ENCODE measurements at places on chromosomes 7 and 10. TPM values are rescaled to one million over a fixed set of nuclear protein-coding genes. Genes with fewer than 3 reads are reported as not detected.

GRCh38 chr7:37741776-37742175 lies 58.2 kb downstream of the GPR141 start:
- no peak for DNase-seq

GRCh38 chr7:108326938-108327337 lies 129.3 kb downstream of the NRCAM start:
- DNase-seq, result no peak

DNA sequence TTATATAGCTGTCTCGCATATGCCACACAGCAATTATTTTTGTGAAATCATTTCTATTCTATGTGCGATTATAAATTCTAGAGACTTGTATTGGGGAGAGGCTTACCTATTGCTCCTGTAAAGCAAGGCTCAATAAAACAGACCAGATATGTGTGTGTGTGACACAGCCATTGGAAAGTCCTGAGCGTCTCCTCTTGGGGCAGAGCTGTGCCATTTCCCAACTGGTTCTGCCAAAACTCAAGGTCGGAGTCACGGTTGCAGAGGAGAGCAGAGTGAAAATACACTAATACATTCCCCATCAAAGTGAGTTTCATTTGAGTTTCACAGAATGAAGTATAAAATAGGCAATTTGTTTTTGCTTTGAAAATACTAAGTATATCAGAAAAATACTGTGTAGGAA lies 567.4 kb upstream of the FZD8 start:
- no peak for DNase-seq

DNA sequence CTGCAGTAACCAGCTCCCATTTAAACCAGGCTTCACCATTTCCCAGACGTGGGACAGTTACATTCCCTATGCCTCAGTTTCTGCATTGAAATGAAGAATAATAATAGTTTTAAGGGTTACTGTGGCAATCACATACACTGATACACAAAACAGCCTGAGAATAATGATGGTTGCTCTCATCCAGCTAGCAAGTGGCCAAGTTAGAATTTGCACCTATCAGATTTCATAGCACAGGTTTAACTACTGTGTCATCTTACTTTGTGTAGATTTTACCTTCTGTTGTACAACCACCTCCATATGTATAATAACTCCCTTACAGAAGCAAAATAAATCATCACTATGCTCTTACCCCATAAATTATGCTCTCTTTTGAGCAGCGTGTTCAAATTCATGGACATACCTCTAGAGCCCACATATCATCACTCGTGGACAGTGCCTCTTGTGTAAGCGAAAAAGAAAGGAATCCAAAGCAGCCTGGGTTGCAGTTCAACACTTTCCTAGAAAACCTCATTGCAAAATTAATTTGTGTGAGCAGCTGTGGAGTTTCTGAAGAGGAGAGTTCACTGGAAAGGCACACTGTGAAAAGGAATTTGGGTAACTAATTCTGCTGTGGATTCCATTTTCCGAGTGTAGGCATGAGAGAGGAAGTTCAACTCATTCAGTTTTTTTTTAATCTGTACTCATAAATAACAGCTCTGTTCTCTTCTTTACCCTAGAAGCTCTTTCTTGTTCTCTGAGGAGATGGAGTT lies 492.5 kb downstream of the ARL4A start:
- DNase-seq, result no peak

- no peak for DNase-seq
Observed at GRCh38 chr10:131943021-131943814, 38.5 kb downstream of the BNIP3 start.

- no peak for DNase-seq
Observed at GRCh38 chr10:113882240-113882639, 27.8 kb downstream of the NHLRC2 start.

DNA sequence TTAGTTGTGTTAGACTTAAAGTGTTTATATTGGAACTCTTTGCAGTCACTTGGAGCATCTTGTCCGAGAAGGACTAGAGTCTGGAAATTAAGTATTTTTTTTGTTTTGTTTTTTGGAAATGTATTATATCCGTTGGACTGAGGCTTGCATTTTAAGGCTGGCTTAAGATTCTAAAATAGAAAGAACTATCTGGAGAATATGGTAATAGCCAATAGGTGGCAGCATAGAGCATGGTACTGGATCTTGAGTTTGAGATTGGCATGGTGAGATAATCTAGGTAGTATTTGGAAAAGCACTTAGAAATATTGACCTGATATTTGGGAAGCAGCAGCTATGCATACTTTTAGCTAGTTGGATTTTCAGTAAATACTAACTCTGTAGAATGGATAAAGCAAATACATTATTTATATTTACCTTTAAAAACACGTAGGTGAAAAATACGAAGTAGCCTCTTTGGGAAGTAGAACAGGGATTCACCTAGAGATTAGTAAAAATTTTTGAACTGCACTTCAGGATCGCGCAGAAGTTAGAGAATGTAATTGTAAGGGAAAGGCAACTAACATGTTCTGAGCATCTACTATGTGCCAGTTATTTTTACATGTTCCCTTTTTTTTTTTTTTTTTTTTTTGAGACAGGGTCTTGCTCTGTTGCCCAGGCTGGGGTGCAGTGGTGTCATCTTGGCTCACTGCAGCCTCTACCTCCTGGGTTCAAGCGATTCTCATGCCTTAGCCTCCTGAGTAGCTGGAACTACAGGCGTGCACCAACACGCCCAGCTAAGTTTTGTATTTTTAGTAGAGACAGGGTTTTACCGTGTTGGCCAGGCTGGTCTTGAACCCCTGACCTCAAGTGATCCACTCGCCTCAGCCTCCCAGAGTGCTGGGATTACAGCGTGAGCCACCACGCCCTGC lies 78.6 kb downstream of the LCOR start:
- peak; percentile 18 for DNase-seq

GRCh38 chr7:140902303-140902953 lies 22.3 kb downstream of the BRAF start:
- DNase-seq, result no peak

GRCh38 chr10:14180911-14181566 lies 149.7 kb downstream of the FRMD4A start:
- no peak for DNase-seq

DNA sequence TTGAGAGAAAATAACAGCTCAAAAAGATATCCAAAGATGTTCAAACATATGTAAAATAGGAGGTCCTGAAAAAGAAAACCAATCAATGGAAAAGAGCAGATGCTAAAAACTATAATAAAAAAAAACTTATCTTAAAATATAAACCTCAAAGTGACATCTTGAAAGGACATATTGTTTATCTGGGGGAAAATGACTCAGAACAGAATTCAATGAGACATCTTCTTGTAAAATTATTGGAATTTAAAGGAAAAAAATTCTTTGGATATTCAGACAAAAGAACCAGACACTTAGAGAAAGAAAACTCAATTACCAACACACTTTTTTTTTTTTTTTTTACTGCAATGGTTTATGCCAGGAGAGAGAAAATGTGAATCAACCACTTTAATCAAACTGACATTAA lies 58.9 kb downstream of the NAMPT start:
- no peak for DNase-seq

GRCh38 chr7:42414941-42415505 lies 178.0 kb upstream of the GLI3 start:
- DNase-seq, result no peak

DNA sequence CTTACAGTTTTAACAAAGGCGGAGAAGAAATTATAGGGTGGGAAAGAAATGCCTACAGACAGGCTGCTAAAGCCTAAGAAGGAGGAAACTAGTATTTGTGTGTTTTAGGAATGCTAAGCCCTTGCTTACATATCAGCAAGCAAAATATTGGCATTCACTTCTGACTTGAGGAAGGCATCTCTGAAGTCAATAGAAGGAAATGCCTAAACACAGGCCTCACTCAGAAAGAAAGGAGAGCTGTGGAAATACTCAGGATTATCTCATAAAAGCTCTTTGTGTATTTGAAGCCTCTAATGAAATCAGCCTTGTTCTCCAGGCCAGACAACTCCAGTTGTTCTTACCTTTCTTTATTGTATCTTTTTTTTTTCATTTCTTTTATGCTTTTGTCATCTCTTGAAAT lies 158.0 kb downstream of the AUTS2 start:
- DNase-seq, result no peak

DNA sequence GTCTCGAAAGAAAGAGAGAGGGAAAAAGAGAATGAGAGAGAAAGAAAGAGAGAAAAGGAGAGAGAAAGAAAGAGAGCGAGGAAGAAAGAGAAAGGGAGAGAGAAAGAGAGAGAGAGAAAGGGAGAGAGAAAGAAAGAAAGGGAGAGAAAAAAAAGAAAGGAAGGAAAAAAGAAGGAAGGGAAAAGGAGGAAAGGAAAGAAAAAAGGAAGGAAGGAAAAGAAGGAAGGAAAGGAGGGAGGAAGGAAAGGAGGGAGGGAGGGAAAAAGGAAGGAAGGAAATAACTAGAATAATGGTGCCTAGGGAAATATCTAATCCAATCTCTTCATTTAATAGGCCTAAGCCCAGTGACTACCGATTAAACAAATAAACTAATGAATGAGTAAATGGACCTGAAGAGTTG lies 85.4 kb upstream of the LYZL1 start:
- no peak for DNase-seq

- no peak for DNase-seq
Observed at GRCh38 chr10:81696609-81697388, 178.2 kb upstream of the NRG3 start.

- DNase-seq, result no peak
Observed at GRCh38 chr10:26269754-26270153, 53.2 kb downstream of the GAD2 start.

DNA sequence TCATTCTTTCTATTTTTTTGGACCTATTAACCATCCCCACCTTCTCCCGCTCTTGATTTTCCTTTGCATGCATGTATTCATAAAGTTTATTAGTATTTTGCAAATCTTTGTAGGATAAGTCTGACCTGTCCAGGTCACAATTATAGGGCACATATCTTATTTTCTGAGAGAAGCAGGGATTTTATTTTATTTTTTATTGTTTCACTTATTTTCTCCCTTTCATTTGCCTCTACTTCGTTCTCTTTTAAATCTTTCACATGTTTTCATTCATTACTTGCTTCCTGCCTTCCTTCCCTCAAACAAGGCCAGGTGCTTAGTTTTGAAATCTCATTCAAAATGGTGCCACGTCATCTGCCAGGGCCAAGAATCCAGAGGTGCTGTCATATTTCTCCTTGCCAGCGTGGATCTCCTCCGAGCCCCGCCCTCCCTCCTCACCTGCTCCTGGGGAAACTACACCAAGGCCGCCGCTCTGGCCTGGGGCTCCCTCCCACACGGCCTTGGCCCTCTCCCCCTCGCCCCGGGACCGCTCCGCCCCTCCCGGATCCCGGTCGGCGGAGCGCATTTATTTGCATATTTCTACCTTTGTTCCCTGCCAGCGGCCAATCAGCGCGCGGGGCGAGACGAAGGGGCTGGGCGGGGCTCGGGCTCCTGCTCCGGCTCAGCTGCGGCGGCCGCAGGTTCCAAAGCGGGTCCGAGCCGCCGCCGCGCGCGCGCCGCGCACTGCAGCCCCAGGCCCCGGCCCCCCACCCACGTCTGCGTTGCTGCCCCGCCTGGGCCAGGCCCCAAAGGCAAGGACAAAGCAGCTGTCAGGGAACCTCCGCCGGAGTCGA lies at the start of gene TSPAN13:
TSPAN13 (plus strand) TSS at position 654 of the 830 bp plus-strand sequence. CDS start 213 bp downstream, outside the sequence.
- peak; percentile 79 for DNase-seq

DNA sequence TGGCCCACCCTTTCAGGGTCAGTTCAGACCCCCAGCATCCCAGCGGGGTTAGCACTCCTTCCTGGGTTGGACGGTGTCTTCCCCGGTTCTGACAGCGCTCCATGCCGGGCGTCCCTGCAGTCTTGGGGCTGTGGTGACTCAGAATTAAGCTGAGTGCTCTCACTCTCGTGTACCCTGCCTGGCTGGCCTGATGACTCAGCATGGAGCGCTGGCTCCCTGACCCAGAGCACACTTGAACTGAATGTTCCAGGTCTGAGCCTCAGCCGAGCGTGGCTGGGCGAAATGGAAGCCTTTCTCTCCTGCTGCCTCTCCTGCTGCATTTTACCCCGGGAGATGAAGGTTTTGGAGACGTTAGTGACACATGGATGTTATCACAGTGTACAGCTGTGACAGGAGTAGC lies 7.1 kb downstream of the BAG3 start:
- DNase-seq, result peak; percentile 73

- DNase-seq, result no peak
Observed at GRCh38 chr10:98664329-98665042, 217.8 kb upstream of the HPS1 start.

GRCh38 chr10:52540479-52540984 lies 226.5 kb downstream of the DKK1 start:
- DNase-seq, result no peak

- no peak for DNase-seq
Observed at GRCh38 chr10:48579251-48579960, 25.5 kb downstream of the ARHGAP22 start.

DNA sequence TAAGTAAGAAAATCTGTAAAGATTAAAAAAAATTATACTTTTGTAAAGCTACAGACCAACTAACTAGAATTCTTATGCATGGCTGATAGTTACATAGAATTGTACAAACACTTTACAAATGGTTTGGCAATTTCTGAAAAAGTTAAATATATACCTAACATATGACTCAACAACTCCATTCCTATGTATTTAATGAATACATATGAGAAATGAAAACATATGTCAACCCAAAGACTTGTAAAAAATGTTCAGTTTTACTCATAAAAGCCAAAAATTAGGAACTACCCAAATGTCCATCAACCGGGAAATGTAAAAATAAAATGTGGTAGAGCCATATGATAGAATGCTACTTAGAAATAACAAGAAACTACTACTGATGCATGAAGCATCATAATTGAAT lies 152.6 kb upstream of the NRG3 start:
- DNase-seq, result no peak

DNA sequence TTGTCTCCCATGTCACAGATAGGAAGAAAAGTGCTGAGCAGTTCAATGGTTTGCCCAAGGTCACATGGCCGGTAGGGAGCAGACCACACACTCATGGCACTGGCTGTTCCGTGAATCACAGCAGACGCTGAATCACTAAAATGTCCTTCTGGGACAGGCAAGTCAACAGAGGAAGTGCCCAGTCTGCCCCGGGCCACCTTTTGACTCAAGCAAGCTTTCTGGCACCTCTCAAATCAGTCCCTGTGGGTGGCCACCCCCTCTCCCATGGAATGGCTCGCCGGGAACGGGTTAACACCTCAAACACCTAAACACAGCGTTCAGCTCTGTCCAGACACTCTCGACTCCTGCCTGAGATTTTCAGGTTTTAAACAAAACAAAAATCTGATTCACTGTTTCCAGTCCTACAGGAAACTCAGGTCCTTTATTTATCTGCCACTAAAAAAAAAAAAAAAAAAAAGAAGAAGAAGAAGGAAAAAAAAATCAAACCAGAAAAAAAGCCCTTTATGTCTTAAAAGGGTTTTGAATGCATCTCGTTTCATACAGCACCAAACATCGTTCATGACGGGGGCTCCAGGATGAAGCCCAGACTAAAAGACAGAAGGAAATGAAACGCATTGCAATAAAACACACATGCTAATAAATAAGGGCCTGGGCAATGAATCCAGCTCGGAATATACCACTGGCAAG lies 15.5 kb downstream of the CARD11 start:
- no peak for DNase-seq

GRCh38 chr7:13017333-13017857 lies 330.0 kb downstream of the ARL4A start:
- DNase-seq, result no peak

VAX1 gene
- polyA plus RNA-seq, result not detected

ENTPD7 gene
- 0.22 TPM for polyA plus RNA-seq

RAPGEF5 gene
- 5.7 TPM for polyA plus RNA-seq

PHKG1 gene
- 14.8 TPM for polyA plus RNA-seq

AASS gene
- 14.9 TPM for polyA plus RNA-seq

CPXM2 gene
- polyA plus RNA-seq, result 2.7 TPM

ZPBP gene
- not detected for polyA plus RNA-seq

KIF5B gene
- polyA plus RNA-seq, result 30.1 TPM

CBX3 gene
- polyA plus RNA-seq, result 55.0 TPM

C1QL3 gene
- not detected for polyA plus RNA-seq

PLAC9 gene
- 129 TPM for polyA plus RNA-seq

PRRT4 gene
- 2.0 TPM for polyA plus RNA-seq

GDF10 gene
- 0.52 TPM for polyA plus RNA-seq

DYDC2 gene
- polyA plus RNA-seq, result not detected

KCNMA1 gene
- polyA plus RNA-seq, result 0.59 TPM
